ENCODE measurements at places on chromosomes 1 and 21.

GRCh38 chr1:221829327-221830015 lies 87.6 kb upstream of the DUSP10 start:
- no peak for DNase-seq

- DNase-seq, result no peak
These were observed 93.8 kb upstream of the RUNX3 start for GRCh38 chr1:25023826-25024225.

DNA sequence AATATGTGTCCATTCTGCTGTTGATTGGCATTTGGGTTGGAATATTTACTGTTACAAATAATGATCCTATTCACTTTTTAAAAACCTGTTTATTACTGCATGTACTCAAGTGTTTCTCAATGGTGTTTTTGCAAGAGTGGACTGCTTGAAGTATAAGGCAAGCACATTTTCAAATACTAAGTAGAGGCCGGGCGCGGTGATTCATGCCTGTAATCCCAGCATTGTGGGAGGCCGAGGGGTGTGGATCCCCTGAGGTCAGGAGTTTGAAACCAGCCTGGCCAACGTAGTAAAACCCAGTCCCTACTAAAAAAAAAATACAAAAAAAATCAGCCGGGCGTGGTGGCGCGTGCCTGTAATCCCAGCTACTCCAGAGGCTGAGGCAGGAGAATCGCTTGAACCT lies 276.9 kb upstream of the ADGRL4 start:
- no peak for DNase-seq

DNA sequence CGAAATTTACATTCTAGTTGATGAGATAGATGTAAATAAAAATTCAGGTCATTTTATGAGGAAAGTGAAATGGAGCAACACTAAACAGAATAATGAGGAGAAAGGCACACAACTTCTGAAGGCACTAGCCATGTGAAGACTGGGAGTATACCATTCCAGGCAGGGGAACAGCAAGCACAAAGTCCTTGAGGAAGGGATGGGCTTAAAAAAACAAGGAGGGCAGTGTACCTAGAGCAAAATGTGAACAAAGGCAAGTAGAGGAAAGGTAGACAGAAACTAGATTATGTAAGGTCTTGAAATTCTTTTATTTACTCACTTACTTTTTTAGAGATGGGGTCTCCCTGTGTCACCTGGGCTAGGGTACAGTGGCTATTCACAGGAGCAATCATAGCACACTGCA lies 54.1 kb upstream of the LRIG2 start:
- DNase-seq, result no peak

DNA sequence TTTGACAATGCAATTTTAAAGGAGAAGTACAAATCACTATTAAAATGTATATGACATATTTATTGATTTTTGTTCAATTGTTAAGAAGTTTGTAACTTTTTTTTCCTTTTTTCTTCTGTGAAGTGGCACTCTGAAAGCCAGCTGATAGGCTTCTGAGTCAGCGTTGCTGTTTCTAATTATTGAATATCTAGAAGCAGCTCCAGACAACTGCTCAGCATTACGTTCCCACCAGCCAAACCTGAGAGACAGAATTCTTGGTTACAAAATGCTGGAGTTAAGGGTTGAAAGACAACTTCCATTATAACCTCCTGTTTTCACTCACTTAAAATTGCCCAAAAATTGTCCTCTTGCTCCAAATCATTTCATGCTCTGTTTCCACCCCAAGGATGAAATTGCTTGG lies 31.4 kb upstream of the LMX1A start:
- DNase-seq, result no peak

GRCh38 chr21:31530364-31530763 lies 129.1 kb upstream of the SOD1 start:
- DNase-seq, result no peak
